ENCODE measurements at places on chromosomes 7 and 10.
A peak's percentile ranks its signal among the peaks of the same experiment; 100 is the strongest.

GRCh38 chr10:72819053-72819452, 74.5 kb upstream of the OIT3 start:
- no peak for DNase-seq

- no peak for DNase-seq
These were observed 1.0 kb downstream of the UBTD1 start for GRCh38 chr10:97499561-97500296.

GRCh38 chr10:35711615-35712411, 69.7 kb upstream of the FZD8 start:
- DNase-seq: peak; percentile 36

GRCh38 chr7:133253519-133253875, 619 bp downstream of the EXOC4 start:
- no peak for DNase-seq

DNA sequence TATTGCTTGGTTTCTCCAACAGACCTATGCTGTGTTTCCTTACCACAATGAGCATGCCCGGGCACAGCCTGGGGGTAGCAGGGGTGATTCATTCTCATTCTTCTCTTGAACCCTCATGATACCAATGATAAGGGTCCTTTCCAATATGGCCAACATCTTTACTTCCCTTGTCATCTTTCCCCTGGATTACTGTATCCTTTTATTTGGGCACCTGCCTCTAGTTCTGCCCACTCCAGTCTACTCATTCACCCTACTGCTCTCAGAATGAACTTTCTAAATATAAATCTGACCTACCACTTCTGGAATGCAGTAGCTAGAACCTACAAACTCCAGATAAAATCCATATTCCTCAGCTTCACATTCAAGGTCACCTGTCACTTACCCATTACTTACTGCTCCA, 26.4 kb upstream of the ITPRID1 start:
- DNase-seq: no peak

- peak; percentile 65 for DNase-seq
These were observed 433.6 kb upstream of the GALNT17 start for GRCh38 chr7:70698219-70698832.

GRCh38 chr10:21732067-21732772, 198.2 kb downstream of the MLLT10 start:
- no peak for DNase-seq

- DNase-seq: no peak
These were observed 36.0 kb upstream of the FRMD4A start for GRCh38 chr10:14366760-14367159.

GRCh38 chr10:22429981-22430421, 84.7 kb downstream of the SPAG6 start:
- no peak for DNase-seq

GRCh38 chr7:21946222-21946709, 567 bp upstream of the CDCA7L start:
- no peak for DNase-seq

- DNase-seq: no peak
These were observed 92.9 kb downstream of the CELF2 start for GRCh38 chr10:11110539-11110938.

DNA sequence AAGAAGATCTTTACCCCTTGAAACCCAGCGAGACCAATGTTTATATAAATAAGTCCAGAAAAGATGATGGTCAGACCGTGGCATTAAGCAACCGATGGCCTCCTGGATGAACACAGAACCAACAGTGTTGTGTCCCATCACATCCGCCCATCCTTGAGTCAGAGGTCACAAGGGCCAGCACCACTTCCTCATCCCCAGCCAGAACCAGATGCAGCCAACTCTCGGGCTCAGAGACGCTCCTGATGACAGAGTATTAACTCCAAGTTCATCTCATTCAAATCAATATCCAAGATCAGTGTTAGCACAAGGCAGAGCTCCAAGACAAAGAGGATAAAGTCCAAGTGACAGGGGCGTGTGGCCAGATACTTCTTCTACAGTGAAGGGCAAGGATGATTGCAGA, 63.5 kb downstream of the FAM53B start:
- no peak for DNase-seq

DNA sequence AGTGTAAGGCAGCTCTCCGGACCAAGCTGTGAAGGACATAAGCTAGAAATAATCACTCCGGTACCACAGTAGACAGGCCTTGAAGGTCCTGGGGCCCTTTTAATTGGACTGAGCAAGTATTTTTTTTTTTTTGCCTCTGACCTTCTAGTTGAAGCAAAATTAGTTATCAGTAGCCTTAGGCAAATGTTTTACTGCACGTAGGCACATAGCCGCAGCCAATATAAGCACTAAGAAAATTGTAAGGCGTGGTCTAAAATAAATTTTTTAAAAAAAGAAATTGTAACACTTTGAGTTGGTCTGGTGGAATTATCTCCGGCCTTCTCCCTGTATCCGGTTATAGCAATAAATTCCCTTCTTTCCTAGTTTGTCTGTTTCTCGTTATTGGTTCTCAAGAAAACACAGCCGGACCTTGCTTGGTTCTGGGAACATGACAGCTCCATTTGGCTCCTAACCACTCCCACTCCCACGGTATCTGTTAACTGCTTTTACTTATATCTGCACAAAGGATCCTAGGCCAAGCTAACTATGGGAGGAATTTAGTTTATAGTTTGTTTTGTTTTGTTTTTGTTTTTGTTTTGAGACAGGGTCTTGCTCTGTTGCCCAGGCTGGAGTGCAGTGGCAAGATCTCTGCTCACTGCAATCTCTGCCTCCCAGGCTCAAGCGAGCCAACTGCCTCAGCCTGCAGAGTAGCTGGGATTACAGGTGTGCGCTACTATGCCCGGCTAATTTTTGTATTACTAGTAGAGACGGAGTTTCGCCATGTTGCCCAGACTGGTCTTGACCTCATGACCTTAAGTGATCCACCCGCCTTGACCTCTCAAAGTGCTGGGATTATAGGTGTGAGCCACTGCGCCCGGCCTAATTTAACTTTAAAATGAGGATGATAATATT, 124.4 kb upstream of the KIF5B start:
- DNase-seq: no peak

Data from NCI-H2029 treated with DMSO at 0.1 percent for 48 hours (cell line).